ENCODE measurements at places on chromosomes 2 and 18. TPM values are rescaled to one million over a fixed set of nuclear protein-coding genes. Genes with fewer than 3 reads are reported as not detected.

DNA sequence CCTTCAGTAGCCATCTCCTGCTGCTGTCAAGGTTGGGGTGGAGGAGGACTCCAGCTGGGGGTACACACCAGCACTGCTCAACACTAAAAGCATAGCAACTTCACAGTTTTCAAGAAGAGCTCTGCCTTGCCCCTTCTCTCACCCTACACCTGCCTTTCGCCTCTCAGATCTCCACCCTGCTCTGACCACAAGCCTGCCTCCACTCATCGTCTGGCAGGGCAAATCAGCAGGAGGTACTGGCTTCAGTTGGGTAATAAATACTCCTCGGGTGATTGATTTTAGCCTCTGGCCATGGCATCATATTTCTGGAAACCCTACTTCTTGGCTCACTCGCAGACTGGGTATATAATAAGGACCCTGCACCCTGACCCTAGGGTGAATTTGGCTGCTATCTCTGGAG lies 3.1 kb upstream of the PRKAG3 start:
- no peaks in the 10 kb centered on the region for H3K4me1 ChIP-seq
- H3K4me3 ChIP-seq = no peak overlapping the region
- peak; percentile 18 for DNase-seq
- no peaks in the 10 kb centered on the region for H3K36me3 ChIP-seq

DNA sequence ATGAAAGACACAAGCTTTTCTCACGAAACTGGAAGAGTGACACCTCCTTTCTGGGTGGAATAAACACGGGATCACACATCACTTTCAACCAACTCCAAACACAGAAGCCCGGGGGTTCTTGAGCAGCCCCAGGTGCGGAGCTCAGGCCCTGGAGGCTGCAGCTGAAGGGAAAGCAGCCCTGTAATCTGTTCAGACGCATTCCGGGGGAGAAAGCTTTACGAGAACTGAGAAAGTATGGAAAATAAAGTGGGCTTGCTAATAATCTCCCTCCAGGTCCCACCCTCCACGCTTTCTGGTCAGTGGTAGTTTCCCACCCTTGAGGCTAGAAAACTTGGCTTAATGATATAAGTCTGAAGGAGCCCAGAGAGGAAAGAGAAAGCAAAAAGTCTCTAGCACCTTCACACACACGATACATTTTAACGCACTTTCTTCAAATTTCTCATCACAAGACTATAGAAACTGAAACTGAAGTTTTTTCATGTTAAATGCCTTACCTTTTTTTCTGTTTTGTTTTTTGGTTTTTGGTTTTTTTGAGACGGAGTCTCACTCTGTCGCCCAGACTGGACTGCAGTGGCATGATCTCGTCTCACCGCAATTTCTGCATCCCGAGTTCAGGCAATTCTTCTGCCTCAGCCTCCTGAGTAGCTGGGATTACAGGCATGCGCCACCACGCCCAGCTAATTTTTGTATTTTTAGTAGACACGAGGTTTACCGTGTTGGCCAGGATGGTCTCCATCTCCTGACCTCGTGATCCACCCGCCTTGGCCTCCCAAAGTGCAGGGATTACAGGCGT lies 141.3 kb downstream of the AFF3 start:
- no peak for DNase-seq
- H3K27me3 ChIP-seq = no peaks in the 10 kb centered on the region
- no peaks in the 10 kb centered on the region for H3K4me1 ChIP-seq
- no peak overlapping the region for H3K27ac ChIP-seq
- no peaks in the 10 kb centered on the region for H3K36me3 ChIP-seq
- no peak overlapping the region for H3K4me3 ChIP-seq

- no peak overlapping the region for H3K27ac ChIP-seq
- H3K27me3 ChIP-seq = no peaks in the 10 kb centered on the region
- H3K36me3 ChIP-seq = no peaks in the 10 kb centered on the region
- H3K4me1 ChIP-seq = no peaks in the 10 kb centered on the region
Observed at GRCh38 chr2:240989451-240990265, 8.8 kb upstream of the SNED1 start.

- no peaks in the 10 kb centered on the region for H3K27me3 ChIP-seq
- no peaks in the 10 kb centered on the region for H3K36me3 ChIP-seq
- no peak overlapping the region for H3K4me3 ChIP-seq
- no peak overlapping the region for H3K27ac ChIP-seq
- DNase-seq = no peak
Observed at GRCh38 chr2:172348555-172349288, 78.7 kb upstream of the ITGA6 start.

GRCh38 chr2:71702971-71703898 lies 249.9 kb downstream of the DYSF start:
- DNase-seq = no peak
- no peak overlapping the region for H3K4me3 ChIP-seq
- H3K36me3 ChIP-seq = no peaks in the 10 kb centered on the region
- H3K4me1 ChIP-seq = peaks cover 21% of the 10 kb centered on the region
- no peaks in the 10 kb centered on the region for H3K27me3 ChIP-seq

DNA sequence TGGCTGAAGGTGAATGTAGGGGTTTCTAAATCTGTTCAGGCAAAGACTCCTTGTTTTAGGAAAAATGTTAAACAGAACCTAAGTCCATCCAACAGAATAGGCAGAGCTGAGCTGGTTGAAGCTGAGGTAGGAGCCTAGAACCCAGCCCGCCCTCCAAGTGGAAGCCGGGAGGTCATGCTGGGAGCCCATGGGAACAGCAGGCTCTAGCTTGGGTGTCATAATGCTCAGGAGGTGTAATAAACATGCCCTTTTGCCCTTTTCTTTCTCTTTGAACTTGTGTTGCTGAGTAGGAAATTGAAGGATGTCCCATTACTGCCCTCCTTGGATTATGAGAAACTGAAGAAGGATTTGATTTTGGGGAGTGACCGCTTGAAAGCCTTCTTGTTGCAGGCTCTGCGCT lies 60.3 kb downstream of the ARMC9 start:
- peaks cover 15% of the 10 kb centered on the region for H3K4me1 ChIP-seq
- H3K4me3 ChIP-seq = no peak overlapping the region
- no peak for DNase-seq
- no peaks in the 10 kb centered on the region for H3K27me3 ChIP-seq

DNA sequence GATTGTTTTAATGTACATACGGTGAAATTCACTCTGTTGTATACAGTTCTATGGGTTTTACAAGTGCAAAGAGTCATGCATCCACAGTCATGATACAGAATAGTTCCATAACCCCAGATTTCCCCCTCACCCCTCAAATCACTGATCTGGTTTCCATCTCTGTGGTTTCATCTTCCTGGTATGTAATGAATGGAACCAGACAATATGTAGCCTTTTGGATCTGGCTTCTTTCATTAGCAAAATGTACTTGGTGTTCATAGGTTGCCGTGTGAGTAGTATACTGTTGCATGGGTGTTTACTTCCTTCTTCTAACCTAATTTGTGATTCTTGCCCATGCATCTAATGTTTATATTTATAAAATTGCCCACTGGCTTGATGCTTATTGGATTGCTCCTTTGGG lies 298.7 kb upstream of the NRP2 start:
- H3K4me3 ChIP-seq = no peak overlapping the region
- no peak overlapping the region for H3K27ac ChIP-seq
- no peaks in the 10 kb centered on the region for H3K4me1 ChIP-seq
- no peaks in the 10 kb centered on the region for H3K36me3 ChIP-seq
- H3K27me3 ChIP-seq = no peaks in the 10 kb centered on the region
- no peak for DNase-seq

DNA sequence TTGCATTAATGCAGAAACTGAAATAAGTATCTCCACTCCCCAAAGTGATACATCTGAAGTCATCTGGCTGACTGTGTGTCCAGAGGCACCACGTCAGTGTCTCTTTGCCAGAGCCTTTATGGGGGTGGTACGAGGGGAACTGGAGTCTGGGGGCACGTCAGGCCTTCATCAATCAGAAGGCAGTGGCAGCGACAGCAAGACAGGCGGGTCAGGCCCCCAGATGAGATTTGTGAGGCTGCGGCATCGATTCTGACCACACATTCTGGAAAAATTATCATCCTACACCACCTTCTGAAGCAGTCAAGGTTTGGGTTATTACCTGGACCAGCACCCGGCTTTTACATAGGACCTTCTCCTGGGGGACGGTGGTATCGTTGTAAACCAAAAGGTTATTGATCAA lies 223.6 kb downstream of the GBX2 start:
- no peaks in the 10 kb centered on the region for H3K27me3 ChIP-seq
- H3K4me1 ChIP-seq = no peaks in the 10 kb centered on the region

- H3K36me3 ChIP-seq = no peaks in the 10 kb centered on the region
- H3K27ac ChIP-seq = no peak overlapping the region
- DNase-seq = no peak
- H3K4me1 ChIP-seq = no peaks in the 10 kb centered on the region
Observed at GRCh38 chr2:142299021-142299420, 168.2 kb upstream of the LRP1B start.

- DNase-seq = no peak
- H3K4me1 ChIP-seq = peaks cover 15% of the 10 kb centered on the region
- no peaks in the 10 kb centered on the region for H3K27me3 ChIP-seq
Observed at GRCh38 chr2:112639936-112640335, 5.8 kb upstream of the SLC20A1 start.

- H3K4me1 ChIP-seq = no peaks in the 10 kb centered on the region
- no peaks in the 10 kb centered on the region for H3K36me3 ChIP-seq
- H3K4me3 ChIP-seq = no peak overlapping the region
- H3K27me3 ChIP-seq = no peaks in the 10 kb centered on the region
Observed at GRCh38 chr2:209821806-209822205, 50.2 kb downstream of the UNC80 start.

DNA sequence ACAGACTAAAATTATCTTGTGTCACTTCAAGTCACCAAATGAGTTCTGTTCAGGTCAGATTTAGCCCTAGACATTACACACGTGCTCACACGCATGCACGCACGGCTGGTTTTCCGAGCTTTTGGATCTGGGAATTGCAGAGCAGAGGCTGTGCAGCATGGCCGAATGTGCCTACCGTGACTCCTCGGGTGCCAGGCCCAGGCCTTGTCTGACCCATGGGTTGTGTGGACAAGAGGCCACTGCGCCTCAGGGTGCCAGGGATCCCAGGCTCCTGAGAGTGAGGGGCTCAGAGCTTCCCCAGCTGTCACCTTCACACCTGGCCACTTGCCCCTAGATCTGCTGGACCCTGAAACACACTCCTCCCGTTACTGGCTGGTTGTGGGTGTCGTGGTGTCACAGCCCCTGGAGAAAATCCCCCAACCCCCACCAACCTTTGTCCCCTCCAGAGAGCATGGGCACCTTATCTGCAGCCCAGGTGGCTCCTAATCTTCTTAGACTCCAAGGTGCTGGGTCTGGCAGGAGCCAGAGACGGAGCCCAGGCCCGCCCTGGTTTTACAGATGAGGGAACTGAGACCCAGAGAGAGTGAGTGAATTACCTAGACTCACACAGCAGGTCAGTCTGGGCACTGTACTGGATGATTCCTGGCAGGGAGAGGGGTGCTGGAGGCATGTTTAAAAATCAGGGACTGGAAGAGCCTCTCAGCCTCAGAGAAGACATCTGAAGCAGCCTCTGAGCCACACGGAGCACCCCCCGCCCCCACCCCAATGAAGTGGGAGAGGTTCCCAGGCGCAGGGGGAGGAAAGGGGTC lies 56.8 kb downstream of the ATOH8 start:
- peaks cover 16% of the 10 kb centered on the region for H3K4me1 ChIP-seq
- H3K36me3 ChIP-seq = no peaks in the 10 kb centered on the region
- no peak overlapping the region for H3K4me3 ChIP-seq

GRCh38 chr2:69815717-69816116 lies 13.7 kb upstream of the GMCL1 start:
- H3K27ac ChIP-seq = no peak overlapping the region
- no peaks in the 10 kb centered on the region for H3K4me1 ChIP-seq
- H3K36me3 ChIP-seq = peaks cover 7% of the 10 kb centered on the region
- DNase-seq = no peak

GRCh38 chr2:219368690-219369191 lies 19.0 kb downstream of the DNPEP start:
- H3K27me3 ChIP-seq = no peaks in the 10 kb centered on the region
- no peak for DNase-seq
- H3K27ac ChIP-seq = peak overlapping the region; percentile 45
- H3K4me1 ChIP-seq = peaks cover 12% of the 10 kb centered on the region
- peaks cover 9% of the 10 kb centered on the region for H3K36me3 ChIP-seq

- H3K4me3 ChIP-seq = peak overlapping the region; percentile 89
- H3K4me1 ChIP-seq = peaks cover 18% of the 10 kb centered on the region
- H3K27ac ChIP-seq = no peak overlapping the region
- H3K36me3 ChIP-seq = no peaks in the 10 kb centered on the region
Observed at GRCh38 chr18:47174545-47175116, 1.5 kb downstream of the IER3IP1 start.

- H3K36me3 ChIP-seq = no peaks in the 10 kb centered on the region
- H3K4me3 ChIP-seq = no peak overlapping the region
- no peak for DNase-seq
- no peaks in the 10 kb centered on the region for H3K4me1 ChIP-seq
- no peak overlapping the region for H3K27ac ChIP-seq
- H3K27me3 ChIP-seq = no peaks in the 10 kb centered on the region
Observed at GRCh38 chr2:75994759-75995158, 284.0 kb upstream of the GCFC2 start.

DNA sequence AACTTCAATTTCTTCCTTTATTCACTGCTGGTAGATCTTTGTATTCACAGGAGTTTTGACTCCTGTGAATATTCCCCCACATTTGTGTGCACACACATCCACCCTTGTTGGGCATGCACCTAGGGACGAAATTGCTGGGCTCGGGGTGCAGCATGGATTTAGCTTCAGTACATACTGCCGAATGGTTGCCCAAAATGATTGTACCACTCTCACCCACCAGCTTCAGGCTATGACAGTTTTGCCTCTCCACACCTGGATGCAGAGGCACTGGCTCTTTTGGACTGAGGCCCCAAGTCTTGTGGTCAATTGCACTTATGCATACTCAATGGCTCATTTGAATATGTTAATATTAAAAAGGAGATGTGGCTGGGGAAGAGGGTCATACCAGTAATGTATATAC lies 65.1 kb upstream of the ODC1 start:
- no peaks in the 10 kb centered on the region for H3K4me1 ChIP-seq
- H3K27ac ChIP-seq = no peak overlapping the region
- DNase-seq = no peak
- no peaks in the 10 kb centered on the region for H3K36me3 ChIP-seq
- no peak overlapping the region for H3K4me3 ChIP-seq

GRCh38 chr2:19532547-19533196 lies 174.2 kb upstream of the OSR1 start:
- no peaks in the 10 kb centered on the region for H3K36me3 ChIP-seq
- DNase-seq = no peak
- H3K27ac ChIP-seq = no peak overlapping the region
- no peak overlapping the region for H3K4me3 ChIP-seq

- H3K27me3 ChIP-seq = no peaks in the 10 kb centered on the region
- peak; percentile 64 for DNase-seq
- H3K27ac ChIP-seq = peak overlapping the region; percentile 83
- H3K4me1 ChIP-seq = peaks cover 21% of the 10 kb centered on the region
- peak overlapping the region; percentile 73 for H3K4me3 ChIP-seq
- H3K36me3 ChIP-seq = no peaks in the 10 kb centered on the region
Observed at GRCh38 chr18:59140302-59140885, 710 bp downstream of the SEC11C start.

The GALR1 gene
- 0.28 TPM for total RNA-seq

The ID2 gene
- total RNA-seq = 615 TPM

The UGT1A3 gene
- total RNA-seq = not detected

The CD207 gene
- total RNA-seq = not detected

The NTSR2 gene
- total RNA-seq = not detected

The CDH19 gene
- total RNA-seq = 48.2 TPM

The BOLL gene
- total RNA-seq = not detected

The SPC25 gene
- not detected for total RNA-seq

The NXPH2 gene
- total RNA-seq = 1.7 TPM
